H54 (cell line): ENCODE measurements at places on chromosomes 13 and 19.
A peak's percentile ranks its signal among the peaks of the same experiment; 100 is the strongest.

GRCh38 chr19:49264258-49264657, 60.7 kb downstream of the SLC6A16 start:
- no peak for DNase-seq

DNA sequence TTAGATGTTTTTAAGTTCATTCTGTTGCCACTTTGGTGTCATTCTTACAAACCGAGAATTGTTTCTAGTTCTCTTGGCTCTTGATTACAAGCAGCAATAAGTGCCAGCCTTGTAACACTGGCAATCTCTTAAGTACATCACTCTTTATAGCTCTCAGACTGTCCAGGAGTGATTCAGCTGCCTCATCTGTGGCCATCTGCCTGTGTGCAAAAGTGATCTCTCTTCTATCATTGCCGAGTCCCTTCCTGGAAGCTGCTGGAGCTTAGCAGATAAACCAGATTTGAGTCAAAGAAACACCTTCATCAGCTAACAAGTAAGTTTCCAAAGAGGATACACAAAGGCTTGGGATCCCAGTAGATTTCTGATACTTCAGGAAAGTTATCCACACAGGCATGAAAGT, 23.2 kb downstream of the STOML3 start:
- DNase-seq = no peak

DNA sequence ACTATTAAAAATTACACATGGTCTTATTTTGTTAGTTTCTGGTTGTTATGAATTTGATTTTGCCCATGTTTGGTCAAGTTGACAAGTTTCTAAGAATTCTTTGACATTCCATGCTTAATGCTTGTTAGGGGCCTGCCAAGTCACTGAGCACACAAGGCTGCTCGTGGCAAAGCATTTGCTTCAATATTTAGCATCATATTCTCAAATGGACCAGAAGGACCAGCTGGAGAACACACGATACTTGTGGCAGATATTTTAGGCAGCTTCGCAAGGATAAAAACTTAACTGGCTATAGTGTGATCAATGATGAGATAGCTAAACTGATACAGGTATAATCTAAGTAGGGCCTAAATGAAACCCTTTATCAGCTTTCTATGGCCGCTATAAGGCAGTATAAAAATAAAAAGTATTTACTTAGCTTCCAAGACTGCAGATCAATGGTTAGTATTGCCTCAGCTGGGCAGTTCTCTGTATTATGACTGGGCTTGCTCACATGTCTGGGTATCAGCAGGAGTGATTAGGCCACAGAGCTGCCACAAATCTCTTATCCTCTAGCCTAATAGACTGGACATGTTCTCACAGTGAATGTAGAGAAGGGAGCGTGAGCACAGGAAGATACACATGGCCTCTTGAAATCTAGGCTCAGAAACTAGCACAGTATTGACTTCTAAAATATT, 155.9 kb upstream of the SPRY2 start:
- DNase-seq = no peak

- no peak for DNase-seq
These were observed 54.0 kb downstream of the RFX2 start for GRCh38 chr19:6056282-6056741.

GRCh38 chr19:45114116-45114515, 21.1 kb downstream of the PPP1R37 start:
- no peak for DNase-seq

DNA sequence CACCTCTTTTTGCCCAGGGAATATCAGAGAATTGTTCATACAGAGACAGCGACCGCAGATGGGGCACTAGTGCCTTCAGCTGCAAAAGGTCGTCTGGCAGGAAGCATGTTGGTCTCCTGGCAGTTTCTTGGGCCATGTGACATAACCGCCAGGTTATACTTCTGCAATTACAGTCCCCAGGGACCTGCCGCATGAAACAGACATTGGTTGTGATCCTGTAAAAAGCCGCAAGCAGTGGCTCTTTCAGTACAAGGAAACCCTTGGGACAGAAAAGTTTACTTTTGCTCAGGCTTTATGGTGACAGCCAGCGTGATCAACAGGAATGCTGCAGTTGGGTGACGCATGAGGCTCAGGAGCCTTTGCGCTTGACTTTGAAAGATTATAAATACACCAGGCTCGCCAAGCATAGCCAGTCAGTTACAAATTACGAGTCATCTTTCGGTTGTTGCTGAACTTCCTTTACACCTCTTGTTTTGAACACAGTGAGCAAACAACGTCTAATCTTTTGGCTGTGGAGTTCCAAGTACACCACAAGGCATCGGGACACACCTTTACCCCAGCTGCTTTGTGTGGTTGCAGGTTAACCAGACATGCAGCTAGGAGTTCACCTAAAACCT, 50.5 kb upstream of the UBE2L5 start:
- peak; percentile 15 for DNase-seq

GRCh38 chr19:16226184-16226591, 28.5 kb downstream of the AP1M1 start:
- no peak for DNase-seq

DNA sequence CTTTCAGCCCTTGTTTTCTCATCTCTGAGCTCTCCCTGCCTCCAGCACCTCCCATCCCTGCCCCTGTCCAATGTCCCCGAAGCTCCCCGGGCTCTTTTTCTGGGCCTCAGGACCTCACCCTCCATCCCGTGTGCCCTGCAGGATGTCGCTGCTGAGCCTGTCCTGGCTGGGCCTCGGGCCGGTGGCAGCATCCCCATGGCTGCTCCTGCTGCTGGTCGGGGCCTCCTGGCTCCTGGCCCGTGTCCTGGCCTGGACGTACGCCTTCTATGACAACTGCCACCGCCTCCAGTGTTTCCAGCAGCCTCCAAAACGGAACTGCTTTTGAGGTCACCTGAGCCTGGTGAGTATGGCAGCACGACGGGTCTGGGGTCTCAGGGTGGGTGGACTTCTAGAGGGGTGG, 51.1 kb upstream of the CYP4F8 start:
- no peak for DNase-seq

DNA sequence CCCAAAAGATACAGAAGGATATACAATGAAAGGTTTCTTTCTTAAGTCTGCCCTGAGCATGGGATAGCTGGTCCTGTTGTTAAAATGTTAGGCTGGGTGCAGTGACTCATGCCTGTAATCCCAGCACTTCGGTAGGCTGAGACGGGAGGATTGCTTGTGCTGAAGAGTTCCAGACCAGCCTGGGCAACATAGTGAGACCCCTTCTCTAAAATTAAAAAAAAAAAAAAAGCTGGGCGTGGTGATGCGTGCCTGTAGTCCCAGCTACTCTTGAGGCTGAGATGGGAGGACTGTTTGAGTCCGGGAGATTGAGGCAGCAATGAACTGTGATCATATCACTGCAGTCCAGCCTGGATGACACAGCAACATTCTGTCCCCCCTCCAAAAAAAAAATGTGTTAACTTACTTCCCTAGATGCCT, 52.5 kb upstream of the SHKBP1 start:
- DNase-seq = no peak

GRCh38 chr13:36814465-36814864, 4.6 kb upstream of the RFXAP start:
- no peak for DNase-seq

GRCh38 chr13:75353781-75354193, 128.2 kb downstream of the TBC1D4 start:
- DNase-seq = no peak

DNA sequence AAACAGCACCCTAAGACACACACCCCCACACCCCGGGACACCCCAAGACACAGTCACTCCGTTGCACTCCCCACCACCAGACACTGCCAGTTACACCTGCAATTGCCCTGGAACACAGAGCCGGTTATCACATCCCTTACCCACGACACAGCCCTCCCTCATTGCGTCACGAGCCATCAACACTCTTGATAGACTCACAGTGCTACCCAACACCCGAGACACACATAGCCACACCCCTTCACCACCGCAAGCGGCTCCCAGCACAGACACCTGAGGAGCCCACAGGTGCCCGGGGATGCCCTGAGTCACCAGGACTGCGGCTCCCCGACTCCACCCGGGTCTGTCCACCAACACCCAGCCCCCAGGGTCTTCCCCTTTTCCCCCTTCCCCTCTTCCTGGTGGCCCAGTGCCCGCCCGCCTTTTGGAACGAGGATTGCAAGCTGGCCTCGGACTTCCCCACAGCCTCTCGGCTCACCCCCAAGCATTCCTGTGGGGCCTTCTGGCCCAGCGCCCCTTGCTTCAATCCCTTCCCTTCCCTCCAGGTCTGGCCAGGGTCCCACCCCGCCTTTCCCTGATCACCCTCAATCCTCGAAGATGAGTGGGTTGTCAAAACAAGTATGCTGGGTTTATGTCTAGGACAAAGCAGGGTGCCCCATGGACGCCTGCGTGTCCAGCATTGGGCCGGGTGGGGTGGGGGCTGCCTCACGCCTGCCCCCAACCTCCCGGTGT, 1.7 kb upstream of the PTGER1 start:
- DNase-seq = peak; percentile 99
